ENCODE measurements at places on chromosomes 5 and 9.
A peak's percentile ranks its signal among the peaks of the same experiment; 100 is the strongest.

GRCh38 chr9:128372784-128373183 is 1.6 kb downstream of the URM1 start:
- no peak for DNase-seq

GRCh38 chr5:178121391-178122276 is 8.3 kb downstream of the N4BP3 start:
- DNase-seq, result peak; percentile 78

DNA sequence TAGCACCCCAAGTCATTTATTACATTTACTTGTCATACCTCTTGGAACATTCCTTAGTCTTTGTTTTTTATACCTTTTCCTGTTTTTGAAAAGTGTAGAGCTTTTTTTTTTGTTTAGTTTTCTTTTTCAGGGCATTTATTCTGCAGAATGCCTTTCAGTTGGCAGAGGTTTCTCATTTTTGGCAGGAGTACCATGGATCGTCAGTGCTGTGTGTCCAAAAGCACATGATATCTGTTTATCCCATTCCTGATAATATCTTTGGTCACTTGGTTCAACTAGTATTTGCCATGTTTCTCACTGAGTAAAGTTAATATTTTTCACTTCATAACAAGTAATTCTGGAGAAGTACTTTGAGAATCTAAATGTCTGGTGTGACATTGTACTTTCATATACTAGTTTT is 10.7 kb downstream of the OGN start:
- no peak for DNase-seq

- DNase-seq, result no peak
These were observed 157.9 kb upstream of the RASA1 start for GRCh38 chr5:87109746-87110145.

GRCh38 chr5:131384173-131384572 is 120.3 kb downstream of the CDC42SE2 start:
- DNase-seq, result no peak

- no peak for DNase-seq
These were observed 20.8 kb downstream of the DAB2IP start for GRCh38 chr9:121672213-121672612.

- DNase-seq, result no peak
These were observed 15.4 kb upstream of the C5orf47 start for GRCh38 chr5:173973616-173973969.

DNA sequence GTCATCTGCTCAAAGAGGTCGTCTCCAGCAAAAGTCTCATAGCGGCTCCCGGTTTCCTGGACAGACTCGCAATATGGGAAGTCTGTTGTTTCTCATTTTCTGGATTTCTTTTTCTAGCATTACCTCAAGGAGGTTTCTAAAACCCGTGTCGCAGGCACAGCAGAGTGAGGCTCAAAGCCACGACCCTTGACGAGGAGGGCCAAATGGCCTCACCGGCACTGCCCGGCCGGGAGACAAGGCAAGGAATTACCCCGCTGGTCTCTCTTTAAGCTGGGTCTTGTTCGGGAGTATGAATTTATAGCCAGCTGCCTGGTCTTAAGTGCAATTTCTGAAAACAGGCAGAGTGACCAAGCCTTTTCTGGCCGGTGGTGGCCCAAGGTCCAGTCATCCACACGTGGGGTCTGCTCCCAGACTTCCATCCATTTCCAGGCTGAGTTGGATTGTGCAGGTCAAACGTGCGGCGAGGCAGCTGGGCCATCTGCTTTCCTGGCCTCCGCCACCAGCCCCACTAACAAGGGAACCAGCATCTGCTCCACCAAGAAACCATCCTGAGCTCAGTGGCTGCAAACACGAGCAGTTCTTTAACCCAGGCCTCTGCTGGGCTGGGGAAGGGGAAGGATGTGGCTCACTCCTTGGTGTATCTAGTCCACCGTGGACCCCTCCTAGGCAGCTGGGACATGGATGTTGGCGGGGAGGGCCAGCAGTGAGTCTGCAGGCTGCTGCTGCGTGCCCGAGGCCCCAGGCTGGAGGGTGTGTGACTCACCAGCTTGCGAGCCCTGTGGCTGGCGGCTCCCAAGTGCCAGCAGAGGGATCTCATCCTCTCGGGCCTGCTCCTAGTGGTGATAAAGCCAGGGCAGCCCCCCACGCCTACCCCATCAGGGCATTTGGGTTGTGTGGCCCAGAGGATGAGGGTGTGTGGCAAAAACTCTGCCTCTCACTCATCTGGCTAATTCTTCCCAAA is 55.6 kb upstream of the COL5A1 start:
- no peak for DNase-seq

GRCh38 chr5:157354800-157355199 is 88.9 kb downstream of the CYFIP2 start:
- DNase-seq, result peak; percentile 31

GRCh38 chr9:128106940-128107467 is 20.5 kb downstream of the PTGES2 start:
- DNase-seq, result no peak

- DNase-seq, result peak; percentile 68
These were observed 5.3 kb downstream of the SLC36A3 start for GRCh38 chr5:151298063-151298855.

DNA sequence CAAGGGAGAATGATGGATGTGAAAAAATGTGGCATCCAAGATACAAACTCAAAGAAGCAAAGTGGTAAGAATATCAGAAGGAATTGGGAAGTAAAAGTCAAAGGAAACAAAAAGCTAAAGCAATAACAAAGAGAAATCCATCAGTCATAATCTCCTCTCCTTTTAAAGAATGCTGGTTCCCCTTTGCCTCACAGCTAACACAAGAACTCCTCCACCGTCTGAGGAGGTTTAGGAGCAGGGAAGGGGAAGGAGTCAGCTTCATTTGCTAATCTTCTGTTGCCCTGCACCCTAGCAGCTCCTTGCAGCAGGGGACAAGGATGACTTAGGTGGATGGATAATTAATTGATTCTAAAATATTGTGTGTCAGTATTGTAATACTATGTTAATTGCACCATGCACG is 16.4 kb downstream of the CD274 start:
- no peak for DNase-seq

DNA sequence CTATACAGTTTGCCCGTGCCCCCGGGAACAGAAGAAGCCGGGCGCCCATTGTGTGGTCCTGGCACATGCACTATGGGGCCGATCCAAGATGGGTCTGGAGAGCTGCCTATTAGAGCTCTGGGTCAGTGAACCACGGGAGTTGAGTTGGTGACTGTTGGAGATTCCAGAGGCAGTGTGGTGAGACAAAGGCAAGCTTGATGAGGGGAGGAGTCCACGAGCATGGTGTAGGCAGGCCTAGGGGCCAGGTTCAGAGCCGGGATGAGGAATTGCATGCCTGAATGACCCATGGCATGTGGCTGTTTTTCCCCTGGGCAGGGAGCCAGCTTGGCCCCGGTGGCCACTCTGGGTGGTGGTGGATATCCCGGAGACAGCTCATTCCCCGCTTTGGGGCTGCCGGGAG is 84.4 kb upstream of the STC2 start:
- DNase-seq, result no peak

GRCh38 chr5:111548992-111549649 is 36.8 kb upstream of the STARD4 start:
- DNase-seq, result no peak

DNA sequence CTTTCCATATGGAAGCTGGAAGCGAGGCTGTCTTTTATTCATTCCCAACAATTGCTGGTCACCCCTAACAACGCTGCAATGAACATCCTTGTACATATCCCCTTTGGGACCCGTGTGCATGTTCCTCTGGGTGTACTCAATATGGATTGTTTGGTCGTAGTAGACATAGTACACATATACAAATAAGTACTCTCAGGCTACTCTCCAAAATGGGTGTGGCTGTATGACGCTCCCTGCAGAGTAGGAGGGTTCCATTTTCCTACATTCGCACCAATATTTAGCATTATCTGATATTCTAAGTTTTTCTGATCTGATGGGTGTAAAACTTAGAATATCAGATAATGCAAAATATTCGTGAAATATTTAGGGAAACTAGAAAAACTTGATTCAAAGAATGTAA is 23.2 kb upstream of the NAA35 start:
- no peak for DNase-seq

GRCh38 chr5:115813719-115814118 is 2.7 kb downstream of the CDO1 start:
- no peak for DNase-seq

DNA sequence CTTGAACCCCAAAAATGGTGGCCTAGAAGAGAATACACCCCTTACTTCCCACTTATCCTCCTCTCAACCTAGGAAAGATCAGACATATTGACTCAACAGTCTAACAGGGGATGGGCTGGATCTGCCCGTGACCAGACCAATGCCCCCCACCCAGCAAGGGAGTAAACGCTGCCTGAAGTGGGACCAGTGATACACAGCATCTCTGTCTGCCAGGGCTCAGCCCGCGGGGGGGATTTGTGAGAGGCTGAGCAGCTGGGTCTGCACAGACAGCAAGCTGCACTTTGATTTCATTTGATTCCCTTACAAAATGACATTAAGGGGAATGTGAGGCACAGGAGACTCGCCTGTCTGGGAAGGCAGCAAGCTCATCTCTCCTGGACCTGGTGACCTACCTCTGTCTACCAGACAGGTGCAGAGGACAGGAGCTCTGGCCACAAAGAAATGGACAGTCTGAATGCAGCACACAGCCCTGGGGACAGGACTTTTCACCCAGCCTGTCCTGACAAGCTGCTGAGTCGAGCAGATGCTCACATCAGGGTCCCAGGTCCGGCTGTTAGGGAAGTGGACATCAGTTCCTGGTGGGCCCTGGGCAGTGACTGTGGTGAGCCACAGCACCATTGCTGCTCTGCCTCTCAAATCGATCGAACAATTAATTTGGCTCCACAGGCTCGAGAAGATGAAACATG is 79.9 kb downstream of the RGS3 start:
- DNase-seq, result no peak

- peak; percentile 40 for DNase-seq
These were observed 13.9 kb upstream of the OSMR start for GRCh38 chr5:38831909-38832308.

- DNase-seq, result no peak
These were observed 201.2 kb downstream of the MSX2 start for GRCh38 chr5:174925586-174925985.

DNA sequence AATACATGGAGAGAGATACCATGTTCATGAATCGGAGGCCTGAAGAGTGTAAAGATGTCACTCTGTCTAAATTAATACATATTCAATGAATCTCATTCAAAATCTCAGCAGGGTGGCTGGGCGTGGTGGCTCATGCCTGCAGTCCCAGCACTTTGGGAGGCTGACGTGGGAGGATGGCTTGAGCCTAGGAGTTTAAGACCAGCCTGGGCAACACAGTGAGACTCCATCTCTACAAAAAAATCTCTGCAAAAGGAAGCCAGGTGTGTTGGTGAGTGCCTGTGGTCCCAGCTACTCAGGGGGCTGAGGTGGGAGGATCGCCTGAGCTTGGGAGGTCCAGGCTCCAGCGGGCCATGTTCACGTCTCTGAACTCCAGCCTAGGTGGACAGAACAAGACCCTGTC is 49.7 kb downstream of the COL23A1 start:
- DNase-seq, result no peak

GRCh38 chr9:108546215-108546614 is 309.6 kb downstream of the ACTL7B start:
- no peak for DNase-seq

- DNase-seq, result no peak
These were observed 433.1 kb downstream of the CHSY3 start for GRCh38 chr5:130337179-130337888.

- no peak for DNase-seq
These were observed 78.0 kb upstream of the FCN1 start for GRCh38 chr9:134995792-134996120.

DNA sequence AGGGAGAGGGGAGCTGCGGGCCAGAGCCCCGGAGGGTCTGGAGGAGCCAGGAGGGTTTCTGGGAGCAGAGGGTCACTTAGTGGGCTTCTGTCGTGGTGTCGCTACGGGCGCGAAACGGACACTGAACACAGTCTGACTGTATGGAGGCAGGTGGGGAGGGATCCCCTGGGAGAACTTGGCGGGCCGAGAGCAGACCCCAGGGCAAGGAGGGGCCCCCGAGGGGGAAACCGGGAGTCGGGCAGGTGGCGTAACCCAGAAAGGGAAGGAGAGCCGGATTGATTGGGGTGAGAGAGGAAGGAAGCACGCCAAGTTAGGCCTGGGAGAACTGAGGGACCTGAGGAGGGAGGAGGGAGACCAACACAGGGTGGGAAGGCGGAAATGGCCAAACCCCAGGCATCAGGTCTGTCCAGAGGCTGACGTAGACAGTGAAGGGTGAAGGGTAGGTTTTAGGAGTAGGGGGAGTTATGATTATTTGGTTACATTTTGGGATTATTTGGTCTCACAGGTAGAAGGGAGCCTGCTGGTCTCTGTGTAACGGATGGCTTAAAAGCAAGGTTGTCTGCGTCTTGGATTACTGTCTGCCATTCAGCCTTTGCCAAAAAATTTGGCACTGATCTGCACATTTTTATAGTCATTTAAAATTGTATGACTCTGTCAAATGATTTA is 3.3 kb upstream of the MSMP start:
- no peak for DNase-seq

DNA sequence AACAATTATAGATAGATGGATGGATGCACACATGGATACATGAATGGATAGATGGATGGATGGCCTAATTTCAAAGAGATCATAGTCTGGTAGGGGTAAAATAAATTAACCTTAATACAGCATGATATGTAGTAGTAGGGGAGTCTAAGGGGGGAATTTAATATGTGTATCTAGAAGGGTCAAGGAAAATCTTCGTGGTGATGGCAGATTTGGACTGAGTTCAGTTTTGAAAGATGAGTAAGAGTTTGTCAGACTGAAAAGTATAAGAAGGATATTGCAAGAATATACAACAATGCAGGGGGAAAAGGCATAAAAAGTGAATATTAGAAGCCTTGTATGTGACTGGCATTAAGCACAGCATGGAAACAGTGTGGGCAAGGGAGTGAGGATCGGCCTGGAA is 98.7 kb downstream of the ZNF462 start:
- DNase-seq, result no peak

- DNase-seq, result no peak
These were observed 516.6 kb downstream of the RAB3C start for GRCh38 chr5:59099270-59099994.

- no peak for DNase-seq
These were observed 41.0 kb downstream of the CCDC192 start for GRCh38 chr5:127744241-127744640.

GRCh38 chr9:135478829-135479468 is 633 bp upstream of the PPP1R26 start:
- DNase-seq, result no peak

GRCh38 chr5:1495525-1495897 is 28.2 kb downstream of the LPCAT1 start:
- no peak for DNase-seq

DNA sequence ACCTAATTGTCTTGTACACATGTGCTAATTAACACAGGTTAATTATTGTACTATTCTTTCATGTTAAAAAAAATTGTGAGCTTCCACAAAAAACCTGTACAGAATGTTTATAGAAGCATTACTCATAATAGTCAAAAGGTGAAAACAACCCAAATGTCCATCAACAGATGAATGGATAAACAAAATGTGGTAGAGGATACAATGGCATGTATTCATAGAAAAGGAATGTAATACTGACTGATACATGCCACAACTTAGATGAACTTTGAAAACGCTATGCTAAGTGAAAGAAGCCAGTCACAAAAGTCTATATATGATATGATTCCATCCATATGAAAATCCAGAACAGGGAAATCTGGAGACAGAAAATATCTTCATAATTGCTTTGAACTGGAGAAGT is 25.6 kb downstream of the RRAGA start:
- no peak for DNase-seq

Data from OCI-LY7 (cell line).